ENCODE measurements at places on chromosomes 5 and 9.
A peak's percentile ranks its signal among the peaks of the same experiment; 100 is the strongest.

GRCh38 chr9:116695438-116695837 lies 8.3 kb downstream of the TRIM32 start:
- no peak for DNase-seq

GRCh38 chr9:26974927-26975326 lies 18.7 kb downstream of the IFT74 start:
- no peak for DNase-seq

GRCh38 chr9:129669946-129670345 lies 4.5 kb downstream of the PRRX2 start:
- DNase-seq = no peak

GRCh38 chr5:53257806-53258373 lies 148.3 kb upstream of the MOCS2 start:
- no peak for DNase-seq

GRCh38 chr9:33329979-33330378 lies 39.7 kb downstream of the NFX1 start:
- DNase-seq = no peak

DNA sequence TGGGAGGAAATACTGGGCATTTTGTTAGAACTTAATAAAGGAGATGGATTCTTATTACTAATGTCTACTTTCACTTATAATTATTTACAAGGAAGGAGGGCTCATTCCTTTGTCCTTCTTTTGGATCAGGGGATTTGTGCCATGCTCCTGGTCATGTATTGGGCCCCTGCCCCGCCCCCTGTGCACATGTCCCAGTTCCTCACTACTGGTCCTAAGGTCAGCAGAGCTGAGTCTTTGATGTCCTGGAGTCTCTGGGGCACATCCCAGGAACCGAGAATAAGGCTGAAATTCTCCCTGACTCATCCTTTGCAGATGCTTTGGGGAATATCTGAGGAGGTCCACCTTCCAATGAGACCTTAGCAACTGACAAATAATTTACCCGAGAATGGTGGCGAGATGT lies 19.6 kb upstream of the TIFAB start:
- no peak for DNase-seq

DNA sequence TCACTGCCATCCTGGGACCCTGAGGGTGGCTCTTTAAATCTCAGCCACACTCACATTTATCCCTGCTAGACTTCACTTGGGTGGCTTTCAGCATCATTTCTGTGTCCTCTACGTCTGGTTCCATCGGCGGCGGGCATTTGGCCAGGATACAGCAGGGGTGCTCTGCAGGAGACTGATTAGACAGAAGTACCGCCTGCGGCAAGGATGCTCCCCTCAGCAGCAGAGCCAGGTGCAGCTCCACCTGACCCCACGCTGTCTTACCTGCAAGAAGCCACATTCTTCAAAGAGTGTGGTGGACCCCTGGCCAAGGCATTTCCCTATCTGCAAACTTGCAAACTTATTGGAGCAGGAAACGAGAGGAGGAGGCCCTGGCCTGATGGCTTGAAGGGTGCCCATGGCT lies 309.8 kb upstream of the IRX4 start:
- DNase-seq = no peak

- DNase-seq = no peak
These were observed 4.8 kb downstream of the WNK2 start for GRCh38 chr9:93188426-93189368.

DNA sequence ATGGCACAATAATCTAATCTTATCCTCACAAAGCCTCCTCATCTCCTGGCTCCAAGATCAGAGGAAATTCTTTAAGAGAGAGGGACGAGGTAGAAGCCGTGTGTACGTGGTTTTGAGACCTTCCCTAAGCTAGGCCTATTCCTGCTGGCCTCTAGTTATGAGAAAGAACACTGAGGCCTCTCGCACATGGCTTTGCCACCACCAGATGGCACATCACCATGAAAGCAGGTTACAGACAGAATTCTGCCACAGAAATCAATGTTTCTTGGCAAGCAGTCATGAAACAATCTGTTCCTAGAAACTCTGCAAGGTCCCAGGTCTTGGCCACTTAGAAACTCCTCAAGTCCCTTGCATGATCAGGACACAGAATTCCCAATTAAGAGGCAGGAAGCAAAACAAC lies 268.2 kb upstream of the TAS2R1 start:
- no peak for DNase-seq

- no peak for DNase-seq
These were observed 101.5 kb downstream of the DENND1A start for GRCh38 chr9:123828449-123828848.

- peak; percentile 54 for DNase-seq
These were observed 638 bp downstream of the MARCHF3 start for GRCh38 chr5:127029581-127030258.

GRCh38 chr5:121671624-121672023 lies 180.1 kb upstream of the FTMT start:
- no peak for DNase-seq

DNA sequence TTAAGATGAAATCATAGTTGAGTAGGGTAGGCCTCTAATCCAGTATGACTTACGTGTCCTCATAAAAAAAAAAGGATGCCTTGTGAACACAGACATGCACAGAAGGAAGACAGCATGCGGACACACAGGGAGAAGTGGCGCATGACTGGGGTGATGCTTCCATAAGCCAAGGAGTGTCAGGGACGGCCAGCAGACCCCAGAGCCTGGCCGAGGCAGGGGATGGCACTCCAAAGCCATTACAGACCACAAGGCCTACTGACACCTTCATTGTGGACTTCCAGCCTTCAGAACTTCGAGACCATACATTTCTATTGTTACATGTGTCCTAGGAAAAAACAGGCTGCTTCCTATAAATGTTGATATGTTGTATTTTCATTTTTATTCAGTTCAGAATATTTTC lies 19.9 kb downstream of the EHMT1 start:
- no peak for DNase-seq

- DNase-seq = no peak
These were observed 391.1 kb downstream of the ARHGEF28 start for GRCh38 chr5:74017112-74017511.

- DNase-seq = no peak
These were observed 318.0 kb upstream of the PUM3 start for GRCh38 chr9:3161912-3162311.

- no peak for DNase-seq
These were observed 92.5 kb downstream of the NPR3 start for GRCh38 chr5:32803656-32804055.

GRCh38 chr5:10376544-10376943 lies 23.0 kb downstream of the MARCHF6 start:
- no peak for DNase-seq

DNA sequence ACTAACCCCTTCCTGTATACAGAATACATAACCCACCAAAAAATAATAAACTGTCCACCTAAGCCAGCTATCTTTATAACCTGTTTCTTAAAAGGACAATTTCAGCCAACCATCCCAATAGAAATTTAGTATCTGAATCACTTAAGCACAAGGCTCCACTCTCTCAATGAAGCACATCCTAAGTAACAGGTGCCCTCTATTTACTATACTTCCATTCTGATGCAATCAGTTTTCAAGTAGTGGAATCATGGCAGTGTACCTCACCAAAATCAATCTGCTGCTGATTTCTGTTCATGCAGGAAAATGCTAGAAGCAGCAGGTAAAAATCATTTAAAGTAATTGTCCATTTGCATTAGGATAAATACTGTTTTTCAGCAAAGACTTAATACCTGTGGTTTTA lies 4.8 kb downstream of the MTX3 start:
- no peak for DNase-seq

- DNase-seq = no peak
These were observed 2.0 kb upstream of the TRIM14 start for GRCh38 chr9:98121058-98121457.

DNA sequence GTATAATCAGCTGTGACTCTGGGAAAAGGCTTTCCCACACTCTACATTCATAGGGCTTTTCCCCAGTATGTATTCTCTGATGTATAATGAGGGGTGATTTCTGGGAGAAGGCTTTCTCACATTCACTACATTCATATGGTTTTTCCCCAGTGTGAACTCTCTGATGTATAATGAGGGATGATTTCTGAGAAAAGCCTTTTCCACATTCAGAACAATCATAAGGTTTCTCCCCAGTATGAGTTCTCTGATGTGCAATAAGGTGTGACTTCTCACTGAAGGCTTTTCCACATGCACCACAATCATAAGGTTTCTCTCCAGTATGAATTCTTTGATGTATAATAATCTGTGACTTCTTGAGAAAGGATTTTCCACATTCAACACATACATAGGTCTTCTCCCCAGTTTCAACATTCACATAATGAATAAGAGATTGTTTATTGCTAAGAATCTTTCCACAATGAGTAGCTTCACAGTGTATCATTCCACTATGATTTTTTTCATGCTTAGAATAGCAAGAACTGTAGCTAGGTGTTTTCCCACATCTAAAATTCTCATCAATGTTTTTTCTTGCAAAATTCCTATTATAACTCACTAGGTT lies 26.7 kb upstream of the ZNF300 start:
- no peak for DNase-seq

DNA sequence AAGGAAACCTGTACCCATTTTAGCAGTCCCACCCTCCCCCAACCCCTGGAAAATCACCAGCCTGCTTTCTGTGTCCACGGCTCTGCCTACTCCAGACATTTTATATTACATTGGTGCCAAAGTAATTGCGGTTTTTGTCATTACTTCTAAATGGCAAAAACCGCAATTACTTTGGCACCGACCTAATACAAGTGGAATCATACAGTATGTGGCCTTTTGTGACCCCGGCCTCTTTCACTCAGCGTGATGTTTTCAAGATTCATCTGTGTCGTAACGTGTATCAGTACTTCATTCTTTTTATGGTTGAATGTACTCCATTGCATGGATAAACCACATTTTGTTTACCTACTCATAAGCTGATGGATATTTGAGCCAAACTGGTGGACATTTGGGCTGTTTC lies 9.7 kb upstream of the ORM1 start:
- DNase-seq = no peak

GRCh38 chr5:139645430-139645871 lies 2.7 kb upstream of the CXXC5 start:
- no peak for DNase-seq

GRCh38 chr9:127905004-127905728 lies 5.8 kb upstream of the ST6GALNAC6 start:
- DNase-seq = peak; percentile 81

DNA sequence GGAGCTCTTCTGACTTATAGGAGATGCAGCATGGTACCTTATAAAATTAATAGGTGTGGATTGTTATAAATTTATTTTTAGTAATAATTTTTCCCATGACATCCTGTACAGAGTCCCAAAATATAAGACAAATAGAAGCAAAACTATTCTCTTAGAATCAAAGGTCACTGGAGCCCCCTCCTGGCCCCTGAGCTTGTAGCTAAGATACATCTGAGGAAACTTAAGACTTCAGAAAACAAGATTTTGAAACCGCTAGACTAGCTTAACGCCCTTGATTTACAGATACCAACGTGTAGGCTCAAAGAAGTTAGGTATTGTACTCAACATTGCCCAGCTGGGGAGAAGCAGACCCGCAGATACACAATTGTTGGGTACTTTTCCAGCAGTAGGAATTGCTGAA lies 45.7 kb upstream of the KCNN2 start:
- DNase-seq = no peak

DNA sequence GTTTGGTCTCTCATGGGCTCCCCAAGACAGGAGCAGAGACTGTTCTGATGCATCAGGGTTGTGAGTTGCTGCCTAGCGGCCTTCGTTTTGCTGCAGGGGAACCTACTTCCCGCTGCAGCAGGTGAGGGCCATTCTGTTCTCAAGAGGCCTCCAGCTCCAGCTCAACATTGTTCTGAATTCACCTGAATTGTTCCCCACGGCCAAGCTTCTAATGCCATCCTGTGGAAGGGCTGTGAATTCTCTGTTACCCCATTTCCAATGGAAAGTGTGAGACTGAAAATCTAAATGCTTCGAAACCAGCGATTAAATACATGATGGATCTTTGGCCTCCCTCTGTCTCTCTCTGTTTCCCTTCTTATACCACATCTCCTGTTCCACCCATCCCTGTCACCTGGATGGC lies 349.1 kb upstream of the DAP start:
- DNase-seq = no peak

DNA sequence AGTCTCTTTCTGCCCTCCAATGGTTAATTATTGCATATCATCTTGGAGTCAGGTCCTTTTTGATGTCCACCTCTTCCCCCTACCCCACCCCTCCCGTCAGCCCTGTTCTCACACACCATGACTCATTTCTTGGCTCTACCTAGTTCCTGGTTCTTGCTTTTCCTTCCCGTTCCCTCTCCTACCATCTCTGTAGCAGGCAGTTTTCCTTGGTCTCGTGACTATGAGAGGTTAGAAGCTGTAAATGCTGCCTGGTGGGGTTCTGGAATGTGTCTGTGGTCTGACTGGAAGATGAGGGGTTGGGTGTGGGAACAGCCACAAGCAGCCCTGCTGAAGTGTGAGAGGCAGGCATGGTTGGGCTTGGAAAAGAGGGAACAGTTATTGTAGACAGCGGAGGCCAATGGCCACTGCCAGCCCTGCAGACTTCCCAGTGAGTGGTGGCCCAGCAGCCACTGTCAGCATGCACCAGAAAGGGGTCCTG lies 18.2 kb downstream of the SLC22A5 start:
- no peak for DNase-seq

- DNase-seq = no peak
These were observed at the start of gene PCSK1 for GRCh38 chr5:96433066-96433447. PCSK1 (minus strand) TSS chr5:96433248; CDS start chr5:96433042, 206 bp downstream.

DNA sequence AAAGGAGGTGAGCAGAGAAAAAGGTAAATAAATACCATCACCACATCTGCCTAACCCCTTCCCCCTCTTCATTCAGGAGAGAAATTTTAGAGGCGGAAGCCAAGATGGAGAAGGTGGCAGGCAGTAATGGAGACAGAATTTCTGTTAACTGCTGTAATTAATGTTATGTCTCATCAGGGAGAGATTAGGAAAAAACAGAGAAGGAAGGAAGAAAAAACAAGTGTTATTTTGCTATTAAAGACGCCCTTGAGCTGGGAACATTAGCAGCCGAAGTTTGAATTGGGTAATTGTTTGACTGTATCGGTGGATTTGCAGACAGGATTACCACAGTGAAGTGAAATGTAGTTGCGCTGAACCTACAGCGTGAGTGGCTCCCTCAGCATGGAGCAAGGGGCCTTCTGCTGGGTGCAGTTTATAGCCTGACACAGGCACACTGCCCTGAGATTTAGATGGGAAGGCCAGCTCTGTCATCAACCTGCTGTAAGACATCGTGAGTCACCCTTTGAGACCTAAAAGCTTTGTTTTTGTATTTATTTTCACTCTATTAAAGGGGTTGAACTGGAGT lies 136.3 kb downstream of the ASTN2 start:
- DNase-seq = no peak

- no peak for DNase-seq
These were observed 390.7 kb downstream of the DMAC1 start for GRCh38 chr9:7408845-7409244.

- DNase-seq = peak; percentile 96
These were observed 2.4 kb upstream of the NR4A3 start for GRCh38 chr9:99819123-99819855.
